BJ (cell line): ENCODE measurements at places on chromosomes 13 and 19.
A peak's percentile ranks its signal among the peaks of the same experiment; 100 is the strongest.

- DNase-seq, result no peak
Observed at GRCh38 chr19:57620673-57621348, 6.8 kb downstream of the ZNF134 start.

GRCh38 chr13:49927755-49928154 lies 8.4 kb downstream of the SPRYD7 start:
- peak; percentile 61 for DNase-seq

DNA sequence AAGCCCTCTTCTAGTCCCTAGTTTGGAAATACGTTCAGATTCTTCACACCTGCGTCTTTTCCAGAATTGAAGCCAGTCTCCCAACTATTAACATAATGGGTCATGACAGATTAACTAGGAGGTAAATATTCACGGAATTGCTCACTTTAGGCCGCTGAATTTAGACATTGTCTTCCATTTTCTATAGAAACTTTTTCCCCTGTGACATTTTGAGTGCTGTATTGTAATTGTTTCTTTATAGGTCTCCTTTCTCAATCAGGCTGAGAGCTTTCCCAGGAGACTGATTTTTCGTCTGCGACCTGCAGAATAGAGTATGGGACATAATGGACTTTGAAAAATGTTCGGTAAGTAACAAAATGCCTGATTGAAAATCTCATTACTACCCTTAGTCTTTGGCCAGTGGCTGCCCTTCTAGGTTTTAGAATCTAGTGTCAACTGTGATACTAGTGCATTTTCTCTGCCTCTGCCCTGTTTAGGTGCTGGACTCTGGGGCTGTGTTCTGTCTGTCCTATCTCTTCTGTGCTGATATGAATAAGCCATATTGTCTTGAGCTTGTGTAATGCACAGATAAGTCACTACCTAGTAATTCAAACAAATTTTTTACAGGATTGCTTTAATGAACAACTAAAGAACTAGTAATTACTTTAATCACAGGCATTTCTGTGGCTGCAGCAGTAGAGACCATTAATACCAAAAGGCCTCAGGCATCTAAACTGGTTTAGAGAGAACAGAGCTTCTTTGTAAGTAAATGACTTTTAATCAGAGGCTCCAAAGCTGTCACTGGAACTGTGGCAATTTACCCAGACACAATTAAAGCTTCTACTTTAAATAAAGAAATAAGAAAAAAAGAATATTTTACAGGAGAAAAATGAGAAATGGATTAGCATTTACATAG lies 122.4 kb upstream of the FREM2 start:
- DNase-seq, result no peak

DNA sequence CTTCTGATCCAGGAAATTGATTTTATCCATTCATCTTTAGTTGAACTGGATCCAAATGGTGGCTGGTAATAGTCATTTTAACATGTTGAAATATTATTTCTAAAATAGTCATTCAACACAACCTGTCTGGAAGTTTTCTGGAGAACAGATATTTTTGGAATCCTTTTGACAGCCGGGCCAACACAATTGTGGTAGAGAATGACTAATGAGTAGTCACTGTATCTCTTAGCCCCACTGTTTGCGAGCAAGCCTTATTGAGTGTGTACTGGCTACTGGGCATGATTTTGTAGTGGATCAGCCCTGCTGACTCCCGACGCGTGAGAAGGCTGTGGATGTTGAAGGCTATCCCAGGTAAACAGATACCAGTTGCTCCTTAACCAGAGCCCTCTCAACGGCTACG lies 383.4 kb downstream of the ZNF536 start:
- no peak for DNase-seq

- DNase-seq, result no peak
Observed at GRCh38 chr13:42600943-42601342, 27.0 kb downstream of the TNFSF11 start.

DNA sequence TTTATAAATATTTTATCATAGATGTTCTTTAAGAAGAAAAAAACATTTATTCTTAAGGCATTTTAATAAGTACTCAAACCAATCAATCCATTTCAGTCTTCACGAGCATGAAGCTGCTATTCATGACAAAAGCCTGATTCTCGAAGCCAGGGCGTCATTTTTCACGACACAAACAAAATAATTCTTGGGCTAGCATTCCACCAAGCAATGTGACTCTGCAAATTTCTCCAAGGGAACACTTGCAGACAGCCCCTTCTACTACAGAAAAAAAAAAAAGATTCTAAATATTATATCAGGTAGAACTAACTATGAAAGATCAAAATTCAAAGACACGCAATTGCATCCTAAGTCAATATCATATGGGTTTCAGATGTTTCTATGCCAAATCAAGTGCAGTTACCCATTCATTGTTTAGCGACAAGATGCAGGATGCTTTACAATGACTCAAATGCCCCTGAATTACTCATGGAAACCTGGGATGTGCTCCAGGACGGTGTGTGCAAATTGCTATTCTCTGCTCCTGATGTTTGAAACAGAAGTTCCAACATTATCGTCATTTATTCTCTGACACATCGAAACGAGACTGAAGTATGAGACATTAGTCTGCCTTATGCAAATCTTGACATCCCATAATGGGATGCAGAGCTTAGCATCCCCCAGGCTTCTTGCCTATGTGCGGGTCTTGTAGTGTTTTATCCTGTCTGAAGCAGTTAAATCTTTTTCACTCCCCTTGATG lies 517.7 kb downstream of the MYO16 start:
- DNase-seq, result peak; percentile 71

DNA sequence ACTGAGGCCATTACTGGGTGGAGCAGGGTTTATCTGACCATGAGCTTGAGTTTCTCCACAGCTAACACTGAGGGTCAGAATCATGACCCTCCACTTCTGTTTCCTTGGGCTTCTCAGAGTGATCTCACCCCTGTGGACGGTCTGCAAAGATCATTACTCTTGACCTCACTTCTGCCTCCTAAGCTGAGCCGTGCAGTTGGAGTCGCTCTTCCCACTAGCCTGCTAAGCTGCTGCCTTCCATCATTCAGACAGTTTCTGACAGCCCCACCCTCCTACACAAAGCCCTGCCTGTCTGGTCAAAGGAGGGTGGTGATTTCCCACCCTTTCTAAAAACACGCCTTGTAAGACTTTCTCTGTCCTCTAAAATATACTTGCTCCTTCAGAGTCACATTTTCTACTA lies 9.3 kb upstream of the FRY start:
- no peak for DNase-seq

- DNase-seq, result no peak
Observed at GRCh38 chr13:110341445-110342244, 34.6 kb downstream of the COL4A2 start.

GRCh38 chr13:39201180-39201579 lies 162.9 kb downstream of the NHLRC3 start:
- no peak for DNase-seq

DNA sequence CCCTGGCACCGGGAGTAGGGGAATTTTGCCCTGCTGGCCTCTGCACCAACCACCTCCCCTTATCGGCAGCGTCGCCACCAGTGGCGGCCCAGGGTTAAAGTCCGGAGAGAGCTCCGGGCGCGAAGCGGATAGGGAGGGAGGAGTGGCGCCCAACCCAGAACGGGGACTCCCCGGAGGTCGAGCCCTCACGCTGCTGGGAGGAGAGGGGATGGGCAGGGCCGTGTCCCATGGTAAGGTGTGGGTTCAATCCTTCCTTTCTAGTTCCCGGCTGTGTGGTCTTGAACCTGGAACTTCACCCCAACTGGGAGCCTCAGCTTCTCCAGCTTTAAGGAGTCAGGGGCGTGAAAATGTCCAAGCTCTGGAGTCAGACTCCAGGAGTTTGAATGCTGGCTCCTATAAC lies 23.3 kb upstream of the BCL3 start:
- no peak for DNase-seq

DNA sequence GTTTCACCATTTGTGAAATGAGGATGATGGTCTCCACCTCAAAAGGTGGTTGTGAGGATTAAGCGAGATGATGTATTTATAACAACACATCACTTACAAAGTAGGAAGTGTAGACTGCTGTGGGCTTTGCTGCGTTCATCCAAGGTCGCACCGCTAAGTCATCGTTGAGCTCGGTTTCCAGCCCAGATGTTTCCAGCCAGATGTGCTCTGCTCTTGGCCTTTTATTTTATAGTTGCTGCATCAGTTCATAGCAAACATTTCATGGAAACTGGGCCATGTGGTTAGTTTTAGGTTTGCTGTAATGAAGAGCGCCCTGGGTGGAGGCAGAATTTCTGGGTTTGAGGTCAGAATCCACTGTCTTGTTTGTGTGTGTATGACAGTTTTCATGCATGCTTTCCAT lies 76.5 kb upstream of the RNF113B start:
- DNase-seq, result peak; percentile 38

DNA sequence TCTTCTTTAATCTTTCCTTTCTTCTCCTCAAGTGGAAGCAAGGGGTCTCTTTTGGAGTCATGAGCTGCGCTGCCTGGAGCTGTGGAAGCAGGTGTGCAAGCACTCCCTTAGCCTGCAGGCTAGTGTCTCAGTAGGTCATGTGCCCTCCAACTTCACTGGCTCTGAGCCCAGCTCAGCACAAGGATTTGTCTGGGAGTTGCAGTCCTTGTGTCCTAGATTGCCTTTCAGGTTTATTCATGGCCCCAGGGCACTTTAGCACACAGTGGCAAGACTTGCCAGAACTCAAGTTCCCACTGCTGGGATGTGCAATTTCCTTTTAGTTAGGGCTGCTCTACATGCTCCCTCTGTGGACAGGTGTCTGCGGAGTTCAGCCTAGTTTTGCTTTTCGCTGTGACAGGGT lies 211.7 kb downstream of the LIG4 start:
- no peak for DNase-seq

DNA sequence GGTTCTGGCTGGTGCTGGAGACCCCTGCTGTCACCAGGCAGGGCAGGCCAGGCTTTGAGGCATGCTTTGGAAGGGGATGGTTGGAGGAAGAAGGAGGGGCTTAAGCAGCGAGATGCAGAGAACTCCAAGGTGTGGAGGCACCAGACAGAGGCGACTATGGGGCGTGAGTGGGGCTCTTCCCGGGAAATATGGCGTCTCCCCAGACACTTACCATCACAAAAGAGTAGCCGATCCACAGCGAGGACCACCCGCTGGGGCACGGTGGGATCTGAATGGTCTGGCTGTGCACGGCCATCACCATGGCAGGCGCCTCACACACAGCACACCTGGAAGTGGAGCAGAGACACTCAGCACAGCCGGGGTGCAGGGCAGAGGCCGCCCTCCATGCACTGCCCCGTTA lies 151.9 kb downstream of the COL4A1 start:
- DNase-seq, result no peak

- no peak for DNase-seq
Observed at GRCh38 chr19:35509018-35509652, 4.3 kb downstream of the DMKN start.

- DNase-seq, result peak; percentile 64
Observed at GRCh38 chr13:46586751-46587514, 34.0 kb downstream of the LRCH1 start.

DNA sequence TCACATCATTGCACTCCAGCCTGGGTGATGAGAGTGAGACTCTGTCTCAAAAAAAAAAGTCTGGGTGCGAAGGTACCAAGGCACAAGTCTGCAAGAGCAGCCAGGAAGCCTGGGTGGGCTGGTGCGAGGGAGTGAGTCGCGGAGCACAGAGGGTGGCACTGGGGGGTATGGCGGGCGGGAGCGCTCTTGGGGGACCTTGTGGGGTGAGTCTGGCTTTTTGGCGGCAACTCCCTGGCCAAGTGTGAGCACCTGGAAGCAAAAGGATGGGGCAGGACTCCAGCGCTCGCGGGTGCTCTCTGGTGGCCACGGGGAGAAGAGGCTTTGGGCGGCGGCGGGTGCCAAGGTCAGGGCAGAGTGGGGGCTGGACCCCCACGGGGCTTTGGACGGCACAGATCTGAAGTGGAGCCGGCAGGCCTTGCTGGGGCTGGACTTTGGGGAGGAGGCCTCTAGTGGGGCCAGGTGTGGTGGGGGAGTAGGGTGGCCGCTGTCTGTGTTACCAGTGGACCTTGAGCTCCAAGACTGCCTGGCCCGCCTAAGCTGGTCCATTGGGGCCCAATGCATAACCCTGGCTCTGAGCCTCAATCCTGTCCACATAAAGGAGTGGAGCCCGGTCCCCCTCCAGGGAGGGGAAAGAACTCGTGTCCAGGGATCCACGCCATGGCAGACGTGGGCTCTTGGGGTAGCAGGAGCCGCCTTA lies 1.6 kb downstream of the P2RY11 start:
- no peak for DNase-seq

GRCh38 chr19:5119297-5119998 lies 150.5 kb downstream of the KDM4B start:
- no peak for DNase-seq

DNA sequence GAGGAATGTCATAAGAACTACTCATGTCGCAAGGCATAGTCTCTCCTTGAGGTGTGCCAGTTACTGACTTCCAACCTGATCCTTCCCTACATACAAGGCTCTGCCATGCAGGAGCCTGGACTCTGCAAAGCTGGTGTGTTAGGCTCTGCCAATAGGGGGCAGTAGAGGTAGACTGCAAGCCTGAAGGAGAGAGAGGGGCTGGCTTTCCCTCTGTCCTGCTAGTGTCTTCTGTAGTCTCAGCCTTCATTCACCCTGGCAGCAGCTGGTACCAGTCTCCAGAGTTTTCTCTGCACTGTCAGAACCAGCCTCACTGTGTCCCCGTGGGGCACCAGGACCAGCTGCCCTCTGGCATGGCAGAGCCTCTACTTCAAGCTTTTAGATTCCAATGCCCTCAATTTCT lies 14.5 kb downstream of the SHISA2 start:
- DNase-seq, result no peak

GRCh38 chr13:44906713-44907112 lies 82.6 kb downstream of the NUFIP1 start:
- DNase-seq, result no peak

DNA sequence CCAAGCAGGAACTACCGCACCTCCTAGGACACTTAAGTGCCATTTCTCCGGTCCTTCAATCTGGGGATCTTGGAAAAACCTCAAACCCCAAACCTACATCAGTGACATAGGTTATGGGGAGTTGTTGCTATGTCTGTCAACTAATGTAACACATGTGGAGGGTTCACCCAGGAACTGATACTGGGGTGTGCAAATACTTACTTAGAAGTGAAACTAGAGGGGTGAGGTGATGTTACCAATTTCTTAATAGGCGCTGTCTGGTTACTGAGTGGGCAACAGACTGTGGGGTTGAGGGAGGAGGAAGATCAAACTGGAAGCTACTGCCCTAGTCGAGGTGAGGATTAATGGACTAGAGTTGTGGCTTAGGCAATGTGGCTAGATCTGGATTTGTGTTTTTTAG lies 1.9 kb downstream of the ZNF586 start:
- DNase-seq, result no peak

DNA sequence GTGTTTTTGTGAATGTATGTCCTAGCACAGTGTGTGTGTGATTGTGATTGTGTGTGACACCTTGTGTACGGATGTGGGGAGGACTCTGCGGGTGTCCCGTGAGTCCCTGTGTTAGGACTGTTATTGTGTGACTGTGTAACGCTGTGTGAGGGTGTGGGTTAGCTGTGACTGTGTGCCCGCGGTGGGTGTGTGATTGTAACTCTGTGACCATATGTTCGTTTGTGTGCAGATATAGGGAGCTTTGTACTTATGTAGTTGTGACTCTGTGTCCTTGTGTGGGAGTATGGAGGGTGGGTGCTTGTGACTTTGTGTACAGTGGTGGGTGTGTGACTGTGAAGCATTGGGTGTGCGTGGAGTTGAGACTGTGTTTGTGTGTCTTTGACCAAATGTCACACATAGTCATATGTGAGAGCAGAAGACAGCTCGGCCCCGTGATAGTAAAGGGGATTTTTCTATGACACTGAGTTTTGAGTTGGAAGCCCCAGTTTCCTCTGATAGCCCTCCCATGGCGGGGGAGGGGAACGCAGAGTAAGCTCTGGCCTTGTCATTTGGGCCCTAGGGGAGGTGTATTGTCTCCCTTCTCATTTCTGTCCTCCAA lies 949 bp upstream of the ZNF260 start:
- no peak for DNase-seq

GRCh38 chr13:39602614-39603366 lies at the start of gene LHFPL6:
LHFPL6 (minus strand) TSS chr13:39603193.
- DNase-seq, result no peak
